ENCODE measurements at places on chromosomes 3 and 15.

GRCh38 chr3:173618703-173619102 lies 221.2 kb downstream of the NLGN1 start:
- DNase-seq: no peak

DNA sequence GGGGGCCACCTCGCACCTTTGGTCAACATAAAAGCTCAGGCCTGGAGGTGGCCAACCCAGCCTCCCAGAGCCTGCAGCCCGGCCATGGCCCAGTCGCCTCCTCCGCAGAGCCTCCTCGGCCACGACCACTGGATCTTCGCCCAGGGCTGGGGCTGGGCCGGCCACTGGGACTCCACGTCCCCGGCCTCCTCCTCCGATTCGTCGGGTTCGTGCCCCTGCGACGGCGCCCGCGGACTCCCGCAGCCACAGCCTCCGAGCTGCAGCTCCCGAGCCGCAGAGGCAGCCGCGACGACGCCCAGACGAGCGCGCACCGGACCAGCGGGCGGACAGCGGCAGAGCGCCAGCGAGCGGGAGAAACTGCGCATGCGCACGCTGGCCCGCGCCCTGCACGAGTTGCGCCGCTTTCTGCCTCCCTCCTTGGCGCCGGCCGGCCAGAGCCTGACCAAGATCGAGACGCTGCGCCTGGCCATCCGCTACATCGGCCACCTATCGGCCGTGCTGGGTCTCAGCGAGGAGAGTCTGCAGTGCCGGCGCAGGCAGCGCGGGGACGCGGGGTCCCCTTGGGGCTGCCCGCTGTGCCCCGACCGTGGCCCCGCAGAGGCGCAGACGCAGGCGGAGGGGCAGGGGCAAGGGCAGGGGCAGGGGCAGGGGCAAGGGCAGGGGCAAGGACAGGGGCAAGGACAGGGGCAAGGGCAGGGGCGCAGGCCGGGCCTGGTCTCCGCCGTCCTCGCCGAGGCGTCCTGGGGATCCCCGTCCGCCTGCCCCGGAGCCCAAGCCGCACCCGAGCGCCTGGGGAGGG lies at the start of gene MESP2:
TSS of gene MESP2 (plus strand) at position 59 of the 799 bp plus-strand sequence. CDS start at position 85, 26 bp downstream.
- DNase-seq: no peak

DNA sequence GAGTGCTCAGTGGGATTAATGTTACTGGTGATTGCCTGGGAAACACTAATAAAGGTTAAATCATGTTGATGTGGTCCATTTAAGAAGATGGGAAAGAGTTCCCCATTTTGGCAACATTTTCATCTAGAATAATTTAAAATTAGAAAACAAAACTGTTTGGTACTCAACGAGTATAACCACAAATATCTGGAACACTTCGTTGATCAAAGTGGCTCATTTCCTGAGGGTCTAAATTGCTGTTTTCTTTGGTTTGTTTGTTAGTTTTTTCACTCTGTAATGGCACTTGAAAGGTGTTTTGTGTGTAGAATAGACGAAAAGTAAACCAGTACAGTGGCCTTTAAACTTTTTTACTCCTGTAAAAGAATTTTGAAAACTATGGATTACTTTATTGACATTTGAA lies 73.9 kb downstream of the BBX start:
- no peak for DNase-seq

- no peak for DNase-seq
These were observed 660 bp upstream of the RTF1 start for GRCh38 chr15:41416128-41416741.

DNA sequence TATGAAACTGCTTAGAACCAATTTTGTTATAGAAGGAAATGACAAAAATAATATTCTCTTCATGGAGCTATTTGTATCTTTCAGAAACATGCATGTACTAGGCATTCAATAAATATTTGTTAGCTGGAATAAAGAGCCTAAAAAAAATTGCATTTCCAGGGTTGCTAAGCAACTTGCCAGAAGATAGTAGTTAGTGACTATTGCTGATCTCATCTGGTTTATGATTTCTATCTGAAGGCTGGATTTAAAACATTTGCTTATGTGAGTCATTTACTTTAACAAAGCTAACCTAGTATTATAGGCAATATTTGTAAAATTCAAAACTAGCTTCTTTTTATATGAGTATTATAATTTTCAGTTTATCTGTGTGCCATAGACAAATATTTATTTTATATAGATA lies 78.3 kb downstream of the NAALADL2 start:
- DNase-seq: no peak

GRCh38 chr3:51099794-51100535 lies 285.1 kb upstream of the MANF start:
- DNase-seq: peak; percentile 8

GRCh38 chr15:77577366-77577950 lies 55.3 kb downstream of the LINGO1 start:
- DNase-seq: no peak

DNA sequence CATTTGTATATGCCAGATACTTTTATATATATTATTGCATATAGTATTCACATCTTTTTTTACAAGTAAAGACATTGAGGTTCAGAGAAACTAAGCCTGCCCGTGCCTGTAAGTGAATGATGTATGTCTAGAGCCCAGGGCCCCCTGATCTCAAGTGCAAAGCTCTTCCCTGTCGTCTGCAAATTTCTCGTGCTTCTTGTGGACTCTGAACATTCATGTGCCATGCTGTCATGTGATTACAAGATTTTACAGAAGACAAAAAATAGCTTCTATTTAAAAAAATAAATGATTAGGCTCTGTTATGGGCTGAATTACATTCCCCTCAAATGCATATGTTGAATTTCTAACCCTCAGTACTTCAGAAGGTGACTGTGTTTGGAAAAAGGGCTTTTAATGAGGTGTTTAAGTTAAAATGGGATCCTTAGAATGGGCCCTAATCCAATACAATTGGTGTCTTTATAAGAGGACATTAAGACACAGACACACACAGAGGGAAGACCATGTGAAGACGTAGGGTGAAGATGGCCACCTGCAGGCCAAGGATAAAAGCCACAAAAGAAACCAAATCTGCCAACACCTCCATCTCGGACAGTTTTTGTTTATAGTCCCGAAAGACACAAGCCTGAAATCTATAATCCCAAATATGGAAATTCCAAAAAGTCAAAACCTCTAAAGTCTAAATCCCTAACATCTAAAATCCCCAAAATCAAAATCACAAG lies 3.9 kb upstream of the MASP1 start:
- DNase-seq: no peak

DNA sequence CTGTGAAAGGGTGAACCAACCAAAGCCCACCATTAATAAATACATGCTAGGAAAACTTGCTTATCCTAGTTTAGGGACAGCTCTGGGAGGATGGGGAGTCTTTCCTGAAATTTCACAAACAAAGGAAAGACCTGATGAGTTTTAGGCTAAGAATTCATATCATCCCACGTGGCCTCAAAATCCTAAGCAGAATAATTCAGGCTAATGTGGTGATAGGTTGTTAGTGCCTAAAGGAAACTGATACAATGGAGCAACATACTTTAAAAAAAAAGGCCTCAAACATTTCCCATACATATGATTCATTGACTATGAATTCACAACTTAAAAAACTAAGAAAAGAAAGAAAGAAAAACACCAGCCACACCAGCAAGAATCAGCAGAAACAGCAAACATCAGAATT lies 126.9 kb upstream of the CNTN4 start:
- no peak for DNase-seq

DNA sequence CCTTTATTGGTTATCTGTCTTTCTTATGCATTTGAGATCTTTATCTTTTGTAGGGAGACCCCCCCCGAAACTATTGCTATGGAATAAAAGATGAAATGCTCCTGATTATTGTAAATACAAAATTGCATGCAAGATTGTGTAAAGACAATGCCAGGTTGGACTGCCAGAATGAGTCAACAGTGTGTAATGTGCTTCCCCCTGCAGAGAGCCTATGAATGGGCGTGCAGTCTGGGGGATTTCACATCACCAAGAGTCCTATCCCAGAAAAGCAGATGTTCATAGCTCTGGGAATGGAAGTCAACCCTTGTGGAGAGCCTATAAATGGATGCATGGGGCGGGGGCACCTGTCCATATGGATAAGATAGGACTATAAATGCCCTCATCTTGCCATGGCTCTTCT lies 584.3 kb downstream of the NSUN3 start:
- no peak for DNase-seq

DNA sequence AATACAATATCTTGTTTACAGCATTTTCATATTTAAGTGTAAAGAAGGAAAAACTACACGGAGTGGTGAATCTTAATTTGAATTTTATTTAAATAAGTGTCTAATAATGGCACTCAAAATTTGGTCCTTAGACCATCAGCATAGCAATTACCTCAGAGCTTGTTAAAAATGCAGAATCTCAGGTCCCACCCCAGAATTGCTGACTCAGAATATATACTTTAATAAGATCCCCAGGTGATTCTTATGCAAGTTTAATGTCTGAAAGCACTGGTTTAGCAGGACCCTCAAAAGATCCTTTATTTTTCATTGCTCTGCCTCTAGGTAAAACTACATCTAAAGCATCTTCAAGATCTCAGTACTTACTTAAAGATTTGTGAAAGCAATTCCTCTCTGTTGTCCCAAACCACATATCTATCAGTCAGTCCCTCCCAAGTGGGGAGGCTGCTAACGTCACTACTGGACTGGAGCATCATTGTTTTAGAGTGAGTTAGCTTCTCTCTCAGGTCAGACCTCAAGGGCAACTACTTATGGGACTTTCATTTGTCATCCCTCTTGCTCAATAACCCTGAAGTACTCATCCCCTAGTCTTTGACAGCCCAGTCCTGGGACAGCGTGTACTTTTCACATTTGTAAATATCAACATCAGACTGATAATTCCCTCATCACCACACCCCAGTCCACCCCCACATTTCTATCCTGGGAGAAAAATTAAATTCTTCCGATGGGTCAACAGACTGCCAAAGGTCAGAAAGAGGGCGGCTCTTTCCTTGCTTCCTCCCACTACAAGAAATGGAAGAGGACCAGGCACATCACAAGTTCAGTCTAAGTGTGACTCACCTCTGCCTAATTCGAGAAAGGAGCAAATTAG lies 76.7 kb downstream of the CBLB start:
- no peak for DNase-seq

- no peak for DNase-seq
These were observed 105.2 kb downstream of the DAPK2 start for GRCh38 chr15:63940966-63941620.

DNA sequence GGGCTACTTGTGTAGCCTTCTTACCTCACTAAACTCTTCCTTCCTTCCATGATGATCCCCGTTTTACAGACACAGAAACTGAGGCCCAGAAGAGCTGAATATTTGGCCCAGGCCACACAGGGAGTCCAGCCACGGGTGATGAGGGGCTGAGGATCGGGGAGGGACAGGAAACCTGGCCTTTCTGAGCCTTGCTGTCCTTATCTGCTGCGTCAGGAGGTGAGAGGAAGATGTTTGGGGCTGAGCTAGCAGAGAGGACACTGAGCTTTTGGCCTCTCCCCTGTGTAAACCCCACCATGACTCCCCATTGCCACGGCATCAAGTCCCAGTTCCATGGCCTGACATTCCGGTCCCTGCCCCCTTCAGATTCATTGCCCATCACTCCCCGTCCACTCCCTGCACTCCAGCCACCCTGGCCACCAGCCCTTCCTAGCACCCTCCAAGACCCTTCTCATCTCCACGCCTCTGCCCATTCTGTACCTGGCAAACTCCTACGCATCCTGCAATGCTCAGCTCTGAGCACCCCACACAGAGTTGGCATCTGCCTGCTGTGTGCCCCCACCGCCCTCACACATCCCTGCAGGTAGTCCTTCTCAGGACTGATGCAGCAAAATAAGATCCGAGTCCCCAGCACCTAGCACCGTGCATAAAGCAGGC lies 103.0 kb downstream of the FBLN2 start:
- DNase-seq: no peak

GRCh38 chr15:25811481-25811906 lies 51.6 kb downstream of the ATP10A start:
- DNase-seq: no peak

DNA sequence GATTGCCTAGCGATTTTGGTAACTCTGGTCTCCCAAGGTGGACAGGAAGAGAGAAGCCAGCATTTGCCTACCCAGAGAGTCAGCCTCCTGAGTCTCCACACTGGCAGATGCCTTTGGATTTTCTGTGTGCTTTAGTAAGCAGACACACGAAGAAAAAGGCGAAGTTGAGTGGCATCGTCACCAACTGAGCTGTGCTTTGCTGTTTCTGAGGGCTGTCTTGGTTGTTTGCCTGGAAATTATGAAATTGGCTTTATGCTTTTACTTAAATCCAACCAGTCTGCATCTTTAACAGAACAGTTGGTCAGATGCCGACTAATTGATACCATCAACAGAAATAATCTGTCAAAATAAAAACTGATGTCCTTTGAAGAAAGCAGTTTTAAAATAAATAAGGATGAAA lies 56.0 kb downstream of the CACNA2D3 start:
- DNase-seq: no peak

DNA sequence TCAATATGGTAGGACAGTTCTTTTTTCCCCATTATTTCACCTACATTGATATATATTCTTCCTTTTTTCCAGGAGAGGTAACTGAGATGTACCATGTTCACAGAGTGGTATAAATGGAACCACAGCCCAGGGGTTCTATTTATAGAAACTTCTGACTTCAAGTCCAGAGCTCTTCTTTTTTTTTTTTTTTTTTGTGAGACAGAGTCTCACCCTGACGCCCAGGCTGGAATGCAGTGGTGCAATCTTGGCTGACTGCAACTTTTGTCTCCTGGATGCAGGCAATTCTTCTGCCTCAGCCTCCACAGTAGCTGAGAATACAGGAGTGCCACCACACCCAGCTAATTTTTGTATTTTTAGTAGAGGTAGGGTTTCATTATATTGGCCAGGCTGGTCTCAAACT lies 267.1 kb upstream of the TPRG1 start:
- no peak for DNase-seq

DNA sequence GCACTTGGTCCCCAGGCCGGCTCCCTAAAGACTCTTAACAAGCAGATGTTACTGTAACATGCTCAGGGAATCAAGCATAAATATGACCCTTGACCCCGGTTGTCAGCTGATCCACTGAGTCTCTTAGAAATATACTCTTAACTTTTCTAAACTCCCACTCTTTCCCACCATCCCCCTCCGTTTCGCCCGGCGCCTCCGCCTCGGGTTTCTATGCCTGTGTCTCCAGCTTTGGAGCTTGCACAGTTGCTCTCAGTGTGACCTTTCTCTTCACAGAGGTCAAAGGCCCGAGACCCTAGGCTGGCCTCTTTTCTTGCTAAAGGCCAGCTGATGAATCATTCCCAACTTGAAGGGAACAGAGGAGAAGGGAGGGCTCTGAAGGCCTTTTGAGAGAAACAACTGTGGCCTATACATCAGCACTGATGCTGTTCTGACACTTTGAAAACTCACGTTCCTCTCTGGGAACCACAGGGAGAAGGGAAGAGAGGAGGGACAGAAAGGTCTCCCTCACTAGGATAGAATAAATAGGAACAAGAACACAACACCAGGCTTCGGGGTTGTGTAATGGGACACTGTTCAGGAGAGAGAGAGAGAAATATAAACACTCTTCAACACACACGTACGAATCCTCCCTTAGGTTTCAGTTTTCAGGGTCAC lies 484.5 kb upstream of the NR2F2 start:
- DNase-seq: no peak

- DNase-seq: peak; percentile 44
These were observed 50.0 kb upstream of the CORO2B start for GRCh38 chr15:68528626-68529290.

- no peak for DNase-seq
These were observed 22.5 kb downstream of the CHST14 start for GRCh38 chr15:40493089-40493840.
